CD4-positive, alpha-beta T cell treated with Interleukin-10 for 1 hour (primary cell): ENCODE measurements at places on chromosomes 11 and 22.

GRCh38 chr11:69877235-69877634, 58.0 kb upstream of the FGF3 start:
- DNase-seq: no peak

GRCh38 chr11:771617-772204, 5.6 kb downstream of the GATD1 start:
- no peak for DNase-seq

GRCh38 chr11:122205036-122205435, 89.0 kb upstream of the BLID start:
- no peak for DNase-seq

GRCh38 chr11:13249992-13250391, 27.6 kb upstream of the BMAL1 start:
- peak; percentile 34 for DNase-seq

DNA sequence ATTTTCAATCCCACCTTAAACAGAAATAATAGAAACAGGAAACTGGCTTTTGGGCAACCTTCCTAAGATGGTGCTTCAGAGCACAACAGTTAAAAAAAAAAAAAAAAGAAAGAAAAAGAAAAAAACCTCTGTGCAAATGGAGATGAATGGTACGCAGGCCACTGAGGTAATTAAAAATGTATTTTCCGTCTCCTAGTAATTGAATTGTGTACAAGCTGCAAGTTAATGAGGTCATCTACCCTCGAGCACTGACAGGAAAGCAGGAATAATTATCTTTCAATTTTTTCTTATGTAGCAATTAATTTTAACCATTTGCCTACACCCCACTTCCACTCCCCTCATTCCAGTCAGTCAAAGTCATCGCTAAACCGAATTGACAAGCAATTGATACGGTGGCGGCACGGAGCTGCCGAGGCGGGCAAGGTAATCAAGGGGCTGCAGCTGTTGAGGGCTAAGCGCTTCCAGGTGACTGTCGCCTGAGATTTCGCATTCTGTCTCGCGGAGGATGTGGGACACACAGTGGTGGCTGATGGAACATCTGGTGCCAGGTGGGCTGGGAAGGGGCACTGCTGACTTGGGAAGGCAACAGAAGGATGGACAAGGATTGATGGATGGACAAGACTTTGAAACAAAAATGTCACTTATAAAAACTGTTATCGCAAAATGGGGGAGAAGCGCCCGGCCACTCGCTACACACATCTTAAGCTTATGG, 109.4 kb downstream of the RCN1 start:
- DNase-seq: no peak

DNA sequence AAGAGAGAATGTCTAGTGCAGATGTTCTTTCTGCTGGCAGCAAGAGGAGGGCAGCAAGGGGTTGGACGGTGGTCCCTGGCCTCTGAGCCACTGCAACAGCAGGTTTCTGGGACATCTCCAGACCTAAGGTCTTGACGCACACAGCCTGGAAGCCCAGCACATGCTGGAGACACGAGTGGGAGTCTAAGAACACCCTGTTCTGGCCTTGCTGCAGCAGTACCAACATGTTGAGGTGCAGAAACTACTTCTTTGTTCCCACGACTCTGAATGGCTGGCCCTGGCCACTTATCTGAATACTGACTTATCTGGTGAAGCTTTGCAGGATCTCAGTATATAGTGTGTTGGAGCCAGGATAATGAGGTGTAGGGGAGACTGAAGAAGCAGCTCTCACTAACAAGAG, 6.8 kb downstream of the MICAL2 start:
- no peak for DNase-seq

DNA sequence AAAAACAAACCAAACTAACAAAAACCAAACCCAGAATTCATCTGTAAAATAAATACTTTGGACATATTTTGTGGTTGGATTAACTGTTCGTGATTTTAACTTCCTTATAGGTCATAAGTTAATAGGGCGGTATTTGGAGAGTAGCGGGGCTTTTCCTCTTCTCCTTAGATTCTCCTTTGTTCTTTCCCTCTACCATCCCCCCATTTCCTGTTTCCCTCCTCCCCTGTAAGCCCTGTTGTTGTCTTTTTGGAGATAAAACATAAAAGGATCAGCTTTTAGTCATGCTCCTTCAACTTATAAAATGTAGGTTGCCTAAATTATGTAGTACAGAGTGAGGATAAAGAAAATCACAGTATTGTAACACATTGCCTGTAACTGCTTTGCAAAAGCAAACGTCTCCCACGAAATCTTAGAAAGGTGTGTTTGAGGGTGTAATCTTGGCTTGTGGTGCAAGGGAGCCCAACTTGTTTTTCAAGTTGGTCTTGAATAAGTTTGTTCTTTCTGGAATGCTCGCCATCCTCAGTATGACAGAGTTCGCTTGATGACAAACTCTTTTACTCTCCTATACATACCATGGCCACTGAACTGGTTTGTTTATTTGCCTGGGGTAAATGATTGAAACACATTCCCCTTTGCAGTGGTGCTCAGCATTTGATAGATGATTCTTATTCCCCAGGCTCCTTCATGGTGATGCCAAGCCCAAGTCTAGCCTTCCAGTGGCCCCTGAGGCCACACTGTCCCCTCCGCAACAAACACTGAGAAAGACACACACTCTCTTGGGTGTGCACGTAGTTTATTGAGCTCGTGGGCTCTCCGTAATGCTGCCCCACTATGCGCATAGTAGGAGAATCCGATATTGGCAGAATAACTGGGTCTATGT, 49.4 kb downstream of the TEAD1 start:
- no peak for DNase-seq

GRCh38 chr11:95503047-95503446, 272.0 kb upstream of the SESN3 start:
- DNase-seq: no peak

DNA sequence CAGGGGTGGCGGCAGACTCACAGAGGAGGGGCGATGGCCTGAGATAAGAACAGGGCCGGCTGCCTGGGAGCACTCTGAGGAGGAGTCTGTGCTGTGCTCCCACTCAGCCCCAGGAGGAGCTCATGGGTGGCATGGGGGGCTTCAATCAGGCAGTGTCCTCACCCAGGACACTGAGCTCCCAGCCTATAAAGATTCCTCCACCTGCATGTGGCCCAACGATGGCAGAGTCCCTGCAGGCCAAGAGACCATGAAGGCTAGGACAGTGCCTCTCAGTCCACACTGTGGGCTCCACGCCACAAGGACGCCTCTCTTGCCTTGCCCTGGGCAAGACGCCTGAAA, 1.9 kb downstream of the CST6 start:
- no peak for DNase-seq

DNA sequence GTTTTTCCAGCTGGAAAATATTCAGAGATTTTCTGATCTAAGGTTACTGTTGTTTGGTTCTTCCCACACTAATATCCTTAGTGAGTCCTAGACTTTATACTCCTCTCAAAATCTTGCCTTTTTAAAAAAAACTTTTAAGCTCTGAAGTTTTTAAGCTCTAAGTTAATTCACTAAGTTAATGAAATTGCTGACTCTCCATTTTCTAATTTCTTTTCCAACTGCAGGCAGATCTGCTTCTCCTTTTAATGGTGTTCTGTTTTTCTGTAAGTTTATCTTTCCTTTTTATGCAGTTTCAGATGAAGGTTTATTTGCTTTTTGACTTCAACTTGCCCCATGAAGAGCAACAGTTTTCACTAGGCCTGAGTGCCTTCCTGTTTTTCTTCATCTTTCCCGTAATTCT, 125.8 kb upstream of the ARHGAP42 start:
- DNase-seq: no peak

DNA sequence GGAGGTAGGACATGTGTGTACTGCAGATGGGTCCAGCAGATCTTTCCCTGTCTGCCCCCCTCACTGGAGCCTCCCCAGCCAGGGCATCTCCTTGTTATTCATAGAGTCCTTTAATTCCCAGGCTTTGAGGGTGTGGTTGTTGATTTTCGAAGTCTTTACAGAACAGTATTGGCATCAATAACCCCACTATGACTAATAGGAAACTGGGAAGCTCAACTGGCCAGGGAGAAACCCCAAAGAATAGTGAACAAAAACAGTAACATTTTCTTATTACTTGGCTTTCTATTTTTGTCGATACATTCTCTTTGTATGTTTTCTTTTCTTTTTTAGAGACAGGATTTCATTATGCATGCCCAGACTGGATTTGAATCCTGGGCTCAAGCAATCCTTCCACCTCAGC, 57.9 kb downstream of the NF2 start:
- no peak for DNase-seq

DNA sequence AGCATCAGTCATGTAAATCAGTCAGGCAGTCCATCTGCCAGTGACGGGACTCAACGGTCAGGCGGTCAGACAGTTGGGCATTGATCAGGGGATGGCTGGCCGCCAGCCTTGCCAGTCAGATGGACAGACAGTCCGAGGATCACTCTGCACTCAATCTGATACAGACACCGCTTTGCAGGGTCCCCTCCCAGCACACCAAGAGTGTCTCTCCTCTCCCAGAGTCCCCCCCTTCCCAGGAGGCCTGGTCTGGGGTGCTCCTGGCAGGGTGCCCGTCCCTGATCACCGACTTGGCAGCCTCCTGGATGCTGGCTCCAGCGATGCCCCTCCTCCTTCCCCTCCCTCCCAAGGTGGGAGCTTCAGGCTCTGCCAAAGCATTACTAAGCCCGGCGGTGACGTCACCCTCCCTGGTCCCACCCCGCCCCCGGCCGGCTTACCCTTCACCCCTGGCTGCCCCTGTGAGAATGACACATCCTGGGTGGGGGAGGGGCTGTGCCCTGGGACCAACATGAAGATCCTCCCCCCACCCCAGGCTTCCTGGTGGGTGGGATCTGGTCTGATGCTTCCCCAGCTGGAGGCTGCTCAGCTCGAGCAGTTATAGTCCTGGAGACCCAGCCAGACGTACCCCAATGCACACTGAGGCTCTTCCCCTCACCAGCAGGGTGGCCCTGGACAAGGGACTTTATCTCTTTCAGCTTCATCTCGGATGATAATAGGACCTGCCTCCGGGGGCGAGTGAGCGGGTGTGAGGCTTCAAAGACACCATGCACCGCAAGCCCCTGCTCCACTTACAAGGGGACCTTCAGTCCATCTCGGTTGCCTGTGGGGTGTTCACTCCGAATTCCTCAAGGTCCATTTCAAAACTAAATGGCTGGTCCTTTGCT, 69.2 kb downstream of the CD82 start:
- no peak for DNase-seq

GRCh38 chr11:93024369-93024768, 54.9 kb downstream of the MTNR1B start:
- no peak for DNase-seq

GRCh38 chr11:120747850-120748814, 236.6 kb downstream of the GRIK4 start:
- DNase-seq: no peak

- DNase-seq: no peak
Observed at GRCh38 chr11:14529321-14529720, 9.1 kb upstream of the PSMA1 start.

DNA sequence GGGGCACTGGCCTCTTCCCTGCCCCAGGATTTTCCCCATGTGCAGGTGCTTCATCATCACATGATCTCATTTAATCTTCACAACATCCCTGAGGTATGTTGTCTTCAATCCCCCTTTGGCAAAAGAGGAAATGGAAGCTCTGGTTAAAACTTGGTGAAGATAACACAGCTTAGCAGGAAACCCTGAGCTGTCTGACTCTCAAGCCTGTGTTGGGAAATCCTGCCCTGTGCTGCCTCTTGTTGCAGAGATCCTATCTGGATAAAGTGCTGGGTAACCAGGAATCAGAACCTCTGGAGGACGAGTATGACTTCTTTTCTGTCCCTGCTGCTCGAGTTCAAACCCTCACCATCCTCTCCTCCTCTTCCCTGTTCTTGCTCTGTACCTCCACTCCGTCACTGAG, 13.1 kb upstream of the E2F8 start:
- DNase-seq: no peak

DNA sequence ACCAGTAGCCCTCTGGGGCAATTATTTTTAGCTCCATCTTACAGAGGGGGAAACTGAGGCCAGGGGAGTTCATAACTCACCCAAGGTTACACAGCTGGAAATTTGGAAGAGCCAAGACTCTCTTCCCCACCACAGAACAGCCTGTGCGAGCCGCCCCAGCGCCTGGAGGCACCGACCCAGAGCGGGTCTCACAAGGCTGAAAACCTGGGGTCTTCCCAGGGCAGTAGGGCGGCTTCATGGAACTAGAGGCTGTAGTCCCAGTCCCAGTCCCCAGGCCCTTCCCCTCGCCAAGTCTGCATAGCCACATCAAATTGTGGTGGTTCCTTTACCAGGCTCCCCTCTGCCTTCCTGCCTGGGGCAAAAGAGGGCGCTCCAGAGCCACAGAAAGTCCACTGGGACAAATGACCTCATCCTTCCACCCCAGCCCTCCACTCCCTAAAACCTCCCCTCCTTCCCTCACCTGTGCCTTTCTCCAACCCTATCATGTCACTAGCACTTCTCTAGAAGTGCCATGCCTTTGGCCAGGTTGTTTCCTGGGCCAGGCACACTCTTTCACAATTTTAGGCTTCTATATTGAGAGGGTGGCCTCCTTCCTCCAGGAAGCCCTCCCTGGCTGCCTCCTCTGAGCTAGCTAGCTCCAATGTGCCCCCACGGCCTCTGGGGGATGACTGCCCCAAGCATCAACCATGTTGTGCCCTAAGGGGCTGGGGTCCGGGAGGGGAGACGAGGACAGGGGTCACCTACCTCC, 15.2 kb upstream of the CDC42EP1 start:
- DNase-seq: peak; percentile 57

GRCh38 chr11:68683121-68683520, 1.2 kb upstream of the GAL start:
- DNase-seq: no peak

- no peak for DNase-seq
Observed at GRCh38 chr22:22362936-22363335, 118.3 kb downstream of the VPREB1 start.

DNA sequence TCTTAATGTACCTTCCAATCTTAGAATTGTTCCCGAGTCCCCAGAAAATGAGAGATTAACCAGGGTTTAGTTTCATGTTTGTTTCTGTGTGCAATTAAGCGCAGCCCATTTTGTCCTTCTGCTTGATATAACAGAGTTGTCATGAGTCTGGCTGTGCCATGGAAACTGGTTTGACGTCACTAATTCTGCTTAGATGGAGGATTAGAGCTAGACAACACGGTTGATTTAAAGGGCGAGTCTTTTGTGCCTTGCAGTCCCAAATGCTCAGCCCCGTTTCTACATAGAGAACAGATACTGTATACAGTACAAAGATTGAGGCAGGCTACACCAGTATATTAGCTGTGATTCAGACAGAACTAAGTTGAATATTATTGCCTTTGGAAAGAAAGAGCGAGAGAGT, 45.5 kb upstream of the ALKBH3 start:
- DNase-seq: no peak

DNA sequence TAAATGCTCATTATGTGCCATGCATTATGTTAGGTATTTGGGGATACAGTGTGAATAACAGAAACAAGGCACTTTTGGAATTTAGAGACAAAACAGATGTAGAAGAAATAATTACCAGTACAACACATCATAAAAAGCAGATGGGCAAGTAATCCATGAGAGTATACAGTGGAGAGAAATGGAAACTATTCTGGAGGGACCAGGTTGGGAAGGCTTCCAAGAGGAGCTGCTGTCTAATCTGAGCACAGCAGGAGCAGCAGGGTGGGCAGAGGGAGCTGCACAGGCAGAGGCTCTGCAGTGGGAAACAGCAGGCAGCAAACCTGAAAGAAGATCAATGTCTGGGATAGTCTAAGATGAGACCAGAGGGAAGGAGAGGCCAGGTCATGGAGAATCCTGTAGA, 268.7 kb upstream of the CCDC90B start:
- no peak for DNase-seq
